ENCODE measurements at places on chromosomes 3 and 15.

- DNase-seq = no peak
Observed at GRCh38 chr3:12807066-12807465, 10.6 kb downstream of the CAND2 start.

DNA sequence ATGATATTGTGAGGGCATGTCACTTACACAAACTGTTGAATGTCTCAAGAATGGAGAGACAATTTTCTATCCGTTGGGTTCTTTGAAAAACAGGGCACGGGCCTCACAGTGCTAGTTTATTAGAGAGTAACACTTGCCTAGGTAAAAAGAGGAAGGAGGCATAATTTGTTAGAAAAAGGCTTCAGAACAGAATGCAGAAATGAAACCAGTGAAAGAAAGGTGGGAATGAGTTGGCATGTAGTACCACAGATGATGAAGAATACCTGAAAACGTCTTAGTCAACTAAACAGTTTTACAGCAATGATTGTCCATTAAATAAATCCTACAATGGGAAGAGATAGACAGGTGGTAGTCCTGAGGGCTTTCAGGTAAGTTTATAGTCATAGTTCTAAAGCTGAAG, 1399.7 kb upstream of the CADM2 start:
- no peak for DNase-seq

GRCh38 chr3:189833996-189834395, 202.8 kb downstream of the TP63 start:
- DNase-seq = no peak

- no peak for DNase-seq
Observed at GRCh38 chr15:66638377-66638776, 63.7 kb upstream of the SMAD6 start.

GRCh38 chr3:194395778-194396538, 3.1 kb downstream of the GP5 start:
- DNase-seq = peak; percentile 36

- DNase-seq = no peak
Observed at GRCh38 chr3:71614869-71615268, 31.3 kb upstream of the FOXP1 start.

- DNase-seq = no peak
Observed at GRCh38 chr3:56985878-56986277, 74.6 kb upstream of the SPATA12 start.

DNA sequence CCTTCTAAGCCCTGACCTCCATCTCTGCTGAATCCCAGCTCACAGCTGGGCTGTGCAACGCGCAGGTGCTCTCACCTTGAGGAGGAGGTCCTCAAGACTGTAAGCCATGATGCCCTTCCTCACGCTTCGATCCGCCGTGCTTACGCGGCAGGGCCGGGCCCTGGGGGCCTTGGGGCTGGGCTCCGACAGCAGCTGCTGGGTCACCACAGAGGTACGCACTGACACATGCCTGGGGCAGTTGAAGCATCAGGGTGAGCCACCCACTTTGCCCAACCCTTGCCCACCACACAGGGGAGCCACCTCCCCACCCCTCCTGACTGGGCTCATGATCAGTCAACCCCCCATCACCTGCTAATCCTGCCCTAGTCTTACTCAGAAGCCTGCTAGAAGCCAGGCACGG, 3.1 kb downstream of the CIDEC start:
- DNase-seq = no peak

DNA sequence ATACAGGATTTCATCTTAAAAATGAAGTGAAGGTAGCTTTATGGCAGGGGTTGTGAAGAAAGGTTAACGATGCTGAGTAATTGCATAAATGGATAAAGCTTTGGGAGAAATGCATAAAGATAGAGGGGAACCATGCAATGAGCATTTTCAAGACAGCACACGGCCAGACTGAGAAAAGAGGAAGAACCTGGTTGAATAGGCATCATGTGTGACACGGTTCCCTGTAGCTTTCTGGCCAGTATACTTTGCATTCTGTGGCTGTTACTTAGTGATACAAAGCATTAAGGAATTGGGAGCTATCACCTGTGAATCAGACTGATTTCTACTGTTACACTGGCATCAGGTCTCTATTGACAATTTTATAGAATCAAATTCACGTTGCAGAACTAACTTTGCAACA, 33.3 kb downstream of the NR2C2 start:
- no peak for DNase-seq

GRCh38 chr3:46058981-46059380, 31.7 kb upstream of the XCR1 start:
- DNase-seq = no peak

- DNase-seq = no peak
Observed at GRCh38 chr3:69231929-69232440, 109.6 kb upstream of the LMOD3 start.

Measured in hematopoietic multipotent progenitor cell treated with erythropoietin and hydrocortisone succinate and interleukin-3 and kit ligand, for 8 days (in vitro differentiated cells).